ENCODE measurements at places on chromosomes 16 and 17. TPM values are rescaled to one million over a fixed set of nuclear protein-coding genes. Genes with fewer than 3 reads are reported as not detected.

ZMYND15 gene
- not detected for total RNA-seq

ST6GALNAC2 gene
- total RNA-seq: 0.71 TPM

SLC13A2 gene
- not detected for total RNA-seq

GDPD1 gene
- total RNA-seq: 1.7 TPM

KCTD19 gene
- not detected for total RNA-seq

DPEP3 gene
- total RNA-seq: not detected

KIF2B gene
- total RNA-seq: not detected

KRT15 gene
- total RNA-seq: 8.6 TPM

EIF3CL gene
- total RNA-seq: 39.3 TPM

MAP3K14 gene
- 8.8 TPM for total RNA-seq

DNA sequence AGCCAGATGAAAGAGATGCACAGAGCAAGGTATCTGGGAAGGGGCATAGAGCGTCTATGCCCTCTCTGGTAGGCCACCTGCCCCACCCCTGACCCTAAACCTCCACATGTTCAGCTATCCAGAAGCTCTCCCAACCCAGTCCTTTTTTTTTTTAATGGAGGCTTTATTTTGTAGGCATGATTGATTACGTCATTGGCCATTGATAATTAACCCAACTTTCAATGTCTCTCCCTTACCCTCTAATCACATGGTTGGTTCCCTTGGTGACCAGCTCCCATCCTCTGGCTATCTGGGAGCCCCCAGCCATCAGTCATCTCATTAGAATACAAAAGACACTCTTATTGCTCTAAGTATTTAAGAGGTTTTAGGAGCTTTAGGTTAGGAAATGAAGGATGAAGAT lies 14.3 kb upstream of the CES5A start:
- no peak for DNase-seq

DNA sequence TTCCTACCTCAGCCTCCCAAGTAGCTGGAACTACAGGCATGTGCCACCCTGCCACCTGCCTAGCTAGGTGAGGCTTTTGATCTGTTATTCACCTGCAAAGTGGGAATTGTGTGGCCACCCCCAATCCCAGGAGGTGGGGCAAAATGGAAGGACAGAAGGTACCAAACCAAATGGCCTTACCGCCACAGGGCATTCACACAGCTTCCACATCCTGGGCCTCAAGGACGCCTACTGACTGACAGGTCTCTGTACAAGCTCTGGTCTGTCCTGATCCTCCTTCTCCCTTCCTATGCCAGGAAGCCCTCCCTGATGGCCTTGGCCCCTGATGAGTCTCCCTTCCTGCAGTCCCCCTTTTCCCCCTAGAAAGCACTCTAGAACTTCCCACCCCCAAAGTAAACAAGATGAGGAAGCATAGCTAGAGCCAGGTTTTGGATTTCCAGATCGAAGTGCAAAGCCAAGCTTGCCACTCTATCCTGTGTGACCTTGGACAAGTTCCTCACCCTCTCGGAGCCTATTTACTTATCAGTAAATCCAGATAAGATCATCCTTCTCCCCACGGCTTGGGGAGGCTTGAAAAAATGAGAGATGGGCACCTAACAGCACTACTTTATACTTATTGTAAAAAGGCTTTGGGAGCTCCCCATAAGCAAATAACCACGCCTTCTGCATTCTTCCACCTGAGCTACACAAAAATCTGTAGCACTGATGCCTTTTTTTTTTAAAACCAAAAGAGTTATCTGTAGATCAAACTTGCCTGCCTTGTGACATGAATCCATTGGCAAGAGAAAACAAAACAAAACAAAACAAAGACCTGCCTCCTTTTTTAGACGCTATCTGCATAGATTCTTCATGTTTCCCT lies 4.5 kb downstream of the PLLP start:
- DNase-seq: no peak

GRCh38 chr16:54724346-54724925 lies 206.2 kb upstream of the IRX5 start:
- no peak for DNase-seq

DNA sequence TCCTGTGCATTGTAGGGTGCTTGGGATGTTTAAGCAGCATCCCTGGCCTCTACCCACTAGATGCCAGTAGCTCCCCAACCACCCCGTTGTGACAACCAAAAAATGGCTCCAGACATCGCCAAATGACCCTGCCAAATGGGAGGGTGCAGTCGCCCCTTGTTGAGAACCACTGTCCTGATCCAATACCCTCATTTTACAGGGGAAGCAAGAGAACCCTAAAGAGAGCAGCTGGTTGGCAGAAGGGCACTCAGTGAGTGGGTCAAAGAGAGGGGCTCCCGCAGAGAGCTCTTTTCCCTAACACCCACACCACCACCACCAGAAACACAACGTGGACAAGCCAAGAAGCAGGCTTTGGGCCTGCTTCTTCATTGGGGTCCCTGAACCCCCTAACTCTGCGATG lies 18.4 kb downstream of the TEKT5 start:
- DNase-seq: no peak

- no peak for DNase-seq
Observed at GRCh38 chr16:76932541-76933211, 258.3 kb upstream of the MON1B start.

- DNase-seq: no peak
Observed at GRCh38 chr17:73121506-73121905, 29.0 kb upstream of the SLC39A11 start.

DNA sequence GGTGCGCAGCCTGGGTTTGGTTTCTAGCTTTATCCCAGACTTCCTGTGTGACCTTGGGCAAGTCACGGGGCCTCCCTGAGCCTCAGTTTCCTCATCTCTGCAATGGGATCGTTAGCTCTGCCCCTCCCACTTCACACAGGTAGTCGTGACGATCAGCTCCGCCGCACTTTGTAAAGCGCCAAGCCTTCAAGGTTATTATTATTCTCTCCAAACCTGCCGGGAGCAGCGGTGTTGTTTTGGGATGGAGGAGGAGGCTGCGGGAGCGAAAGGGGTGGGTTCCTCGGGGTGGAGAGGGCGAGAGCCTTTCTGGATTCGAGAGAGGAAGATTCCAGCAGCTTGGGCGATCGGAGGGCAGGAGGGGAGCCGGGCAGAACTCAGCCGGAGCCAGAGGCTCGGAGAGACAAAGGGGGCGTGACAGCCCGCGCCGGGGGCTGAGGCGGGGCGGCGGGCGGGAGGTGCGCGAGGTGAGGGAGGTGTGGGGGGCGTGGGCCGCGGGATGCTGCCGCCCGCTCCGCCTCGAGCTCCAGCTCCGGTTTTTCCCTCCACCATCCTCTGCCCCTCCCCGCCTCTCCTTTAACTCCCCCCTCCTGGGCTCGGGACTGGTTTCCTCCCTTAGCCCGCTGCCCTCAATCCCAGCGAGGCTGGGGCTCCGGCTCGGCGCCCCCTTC lies at the start of gene EFNB3:
EFNB3 (plus strand) TSS at position 602 of the 668 bp plus-strand sequence. CDS start 397 bp downstream, outside the sequence.
- no peak for DNase-seq

- no peak for DNase-seq
Observed at GRCh38 chr16:57190136-57190535, 4.0 kb downstream of the RSPRY1 start.

DNA sequence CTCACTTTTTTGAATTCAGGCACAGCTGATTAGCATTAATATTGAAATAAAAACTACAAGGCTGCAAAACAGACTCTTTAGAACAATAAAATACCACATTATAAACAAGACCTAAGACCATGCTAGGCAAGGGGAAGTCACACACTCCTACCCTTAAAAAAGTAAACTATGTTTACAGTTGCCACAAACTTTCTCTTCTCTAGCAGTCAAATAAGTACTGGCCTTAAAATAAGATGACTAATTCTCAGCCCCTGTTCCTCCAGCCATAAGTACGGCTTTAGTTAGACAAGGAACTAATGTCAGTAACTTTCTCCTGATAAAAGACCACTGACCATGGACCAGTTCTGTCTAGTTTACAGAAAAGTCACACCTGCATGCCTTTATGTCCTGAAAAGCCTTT lies 19.5 kb upstream of the CPHXL start:
- no peak for DNase-seq

DNA sequence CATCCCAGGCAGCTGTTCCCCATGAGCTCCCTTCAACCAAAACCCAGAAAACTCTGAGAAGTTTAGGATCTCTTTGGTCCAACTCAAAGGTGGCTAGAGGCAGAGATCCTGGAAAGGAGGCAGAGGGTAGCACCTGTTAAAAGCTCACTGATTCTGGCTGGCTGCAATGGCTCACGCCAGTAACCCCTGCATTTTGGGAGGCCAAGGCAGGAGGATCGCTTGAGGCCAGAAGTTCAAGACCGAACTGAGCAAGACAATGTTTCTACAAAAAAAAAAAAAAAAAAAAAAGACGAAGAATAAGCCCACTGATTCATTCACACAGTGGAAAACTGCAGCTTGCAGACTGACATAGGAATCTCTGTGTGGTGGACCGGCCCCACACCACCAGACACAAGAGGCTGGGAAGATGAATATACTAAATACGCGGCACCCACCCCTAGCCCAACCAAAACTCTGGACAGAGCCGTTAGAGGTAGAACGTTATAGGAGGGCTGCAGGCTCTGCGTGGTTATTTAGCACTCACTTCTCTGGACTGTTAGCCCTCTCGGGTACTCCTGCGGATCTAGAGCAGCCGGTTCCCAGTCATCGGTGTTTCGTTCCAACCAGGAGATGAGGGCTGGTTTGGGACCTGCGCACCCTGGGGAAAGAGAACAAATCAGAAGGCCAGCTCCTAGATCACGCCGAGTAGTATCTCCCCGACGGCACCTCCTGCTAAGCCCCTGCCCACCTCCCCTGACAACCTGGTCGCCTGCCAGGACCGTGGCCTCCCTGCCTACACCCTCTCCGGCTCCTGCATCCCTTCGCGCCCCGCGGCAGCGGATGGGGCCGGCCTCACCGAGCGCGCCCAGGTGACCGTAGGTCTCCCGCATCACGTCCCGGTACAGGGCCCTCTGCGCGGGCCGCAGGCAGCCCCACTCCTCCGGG lies 925 bp downstream of the ZNF689 start:
- DNase-seq: no peak

- DNase-seq: no peak
Observed at GRCh38 chr16:1917056-1917664, 1.1 kb downstream of the HS3ST6 start.

GRCh38 chr17:35345926-35346771 lies 27.3 kb downstream of the SLFN11 start:
- peak; percentile 68 for DNase-seq

GRCh38 chr16:86383488-86384262 lies 126.7 kb upstream of the FOXF1 start:
- DNase-seq: peak; percentile 82

- DNase-seq: no peak
Observed at GRCh38 chr17:42018988-42019387, 902 bp upstream of the NKIRAS2 start.

DNA sequence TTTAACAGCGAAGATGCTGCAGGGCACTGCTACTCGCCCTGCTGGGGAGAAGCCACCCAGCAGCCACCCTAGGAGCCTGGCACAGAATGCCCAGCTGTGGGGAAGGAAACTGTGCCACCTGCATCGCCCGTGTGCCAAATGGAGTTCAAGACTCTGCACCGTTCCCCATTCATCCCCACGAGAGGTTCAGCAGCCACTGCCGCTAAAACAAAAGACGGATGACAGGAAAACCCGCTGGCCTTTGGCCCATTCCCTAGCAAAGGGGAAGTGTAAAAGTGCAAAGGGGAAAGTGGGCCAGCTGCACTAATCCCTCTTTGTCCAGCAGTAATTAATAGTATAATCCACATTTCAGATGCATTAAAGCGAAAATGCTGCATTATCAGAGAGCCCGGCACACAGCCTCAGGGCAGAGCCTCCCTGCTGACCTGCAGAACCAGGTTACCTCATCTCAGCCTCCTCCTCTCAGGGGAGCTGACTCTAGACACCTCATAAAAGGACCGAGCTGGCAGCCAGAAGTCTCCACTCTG lies 37.7 kb downstream of the ZFHX3 start:
- no peak for DNase-seq

GRCh38 chr16:27286451-27286850 lies 17.9 kb upstream of the NSMCE1 start:
- DNase-seq: peak; percentile 88

GRCh38 chr16:15567823-15568222 lies 75.1 kb downstream of the MARF1 start:
- DNase-seq: no peak

DNA sequence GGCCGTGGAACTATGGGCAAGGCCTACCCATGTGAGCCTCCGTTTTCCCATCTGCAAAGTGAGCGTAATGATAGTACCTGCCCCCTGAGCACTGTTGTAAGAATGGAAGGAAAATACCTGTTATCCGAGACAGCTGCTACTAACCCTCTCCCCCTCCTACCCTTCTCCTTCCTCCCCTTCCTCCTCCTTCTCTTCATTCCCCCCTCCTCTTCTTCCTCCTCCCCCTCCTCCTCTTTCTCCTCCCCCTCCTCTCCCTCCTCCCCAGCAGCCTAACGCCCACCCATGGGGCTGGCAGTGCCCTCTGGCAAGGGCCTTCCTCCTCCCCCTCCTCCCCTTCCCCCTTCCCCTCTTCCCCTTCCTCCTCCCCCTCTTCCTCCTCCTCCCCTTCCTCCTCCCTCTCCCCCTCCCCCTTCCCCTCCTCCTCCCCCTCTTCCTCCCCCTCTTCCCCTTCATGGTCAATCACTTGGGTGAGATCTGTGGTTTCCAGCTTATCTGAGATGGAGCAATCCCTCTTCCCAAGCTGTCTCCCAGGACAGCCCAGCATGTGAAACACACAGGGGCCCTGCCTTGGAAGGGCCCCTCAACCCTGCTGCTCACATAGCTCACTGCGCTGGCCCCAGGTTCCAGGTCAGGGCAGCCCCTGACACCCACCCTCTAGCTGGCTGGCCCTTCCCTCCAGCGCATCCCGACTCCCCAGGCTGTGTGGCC lies 6.4 kb downstream of the ZFPM1 start:
- no peak for DNase-seq

DNA sequence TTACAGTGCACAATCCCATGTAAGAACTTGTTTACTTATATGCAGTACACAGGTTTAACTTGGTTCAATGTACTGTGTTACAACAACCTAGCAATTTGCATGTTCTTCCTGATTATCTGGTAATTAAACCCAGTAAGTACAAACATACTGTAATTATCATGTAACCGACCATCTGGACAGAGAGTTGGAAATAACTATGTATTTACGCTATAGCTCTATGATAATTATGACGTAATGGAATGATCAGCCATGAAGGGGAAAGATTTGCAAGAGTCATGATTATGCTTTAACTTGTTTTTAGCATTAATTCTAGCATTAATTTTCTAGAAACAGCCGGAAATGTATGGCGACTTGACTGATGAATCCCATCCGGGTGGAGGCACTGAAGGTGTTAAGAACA lies 74.8 kb upstream of the SALL1 start:
- DNase-seq: no peak

DNA sequence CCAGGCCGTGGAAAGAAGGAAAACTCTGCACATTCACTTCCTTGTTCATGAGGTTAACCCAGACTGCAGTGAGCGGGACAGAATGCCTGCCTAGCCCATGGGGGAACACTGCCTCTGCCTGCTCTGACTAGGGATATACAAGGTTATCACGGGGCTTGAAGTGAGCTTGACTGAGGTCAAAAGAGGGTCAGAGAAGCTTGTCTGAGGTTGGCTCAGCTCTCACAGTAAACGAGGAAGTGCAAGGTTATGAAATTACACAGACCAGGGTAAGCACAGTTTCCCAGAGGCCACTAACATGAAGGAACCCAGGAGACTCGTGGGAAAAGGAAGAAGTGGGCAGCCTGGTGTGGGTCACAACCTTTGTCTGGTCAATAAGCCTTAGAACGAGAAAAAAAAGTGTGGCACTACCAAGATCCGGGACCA lies 28.7 kb downstream of the HIC1 start:
- no peak for DNase-seq

- peak; percentile 17 for DNase-seq
Observed at GRCh38 chr17:6510321-6510977, 45.9 kb downstream of the PITPNM3 start.

- no peak for DNase-seq
Observed at GRCh38 chr17:35740997-35741931, 9.8 kb downstream of the RASL10B start.

- DNase-seq: peak; percentile 17
Observed at GRCh38 chr17:34299027-34299426, 13.5 kb downstream of the CCL11 start.
